Aorta (tissue), 5 donors: ENCODE measurements at places on chromosomes 2 and 18. TPM values are rescaled to one million over a fixed set of nuclear protein-coding genes. Genes with fewer than 3 reads are reported as not detected.

- DNase-seq, result no peak
- H3K4me3 ChIP-seq, result no peak overlapping the region
- H3K36me3 ChIP-seq, result no peaks in the 10 kb centered on the region
- H3K27me3 ChIP-seq, result no peaks in the 10 kb centered on the region
Observed at GRCh38 chr2:112793449-112793978, 9.2 kb upstream of the IL1A start.

GRCh38 chr18:33838054-33838453, 260.0 kb downstream of the ASXL3 start:
- no peaks in the 10 kb centered on the region for H3K4me1 ChIP-seq
- no peak for DNase-seq
- no peaks in the 10 kb centered on the region for H3K36me3 ChIP-seq
- H3K27me3 ChIP-seq, result no peaks in the 10 kb centered on the region
- no peak overlapping the region for H3K27ac ChIP-seq
- no peak overlapping the region for H3K4me3 ChIP-seq

GRCh38 chr18:9631814-9632496, 17.6 kb upstream of the PPP4R1 start:
- H3K4me1 ChIP-seq, result peaks cover 5% of the 10 kb centered on the region
- no peaks in the 10 kb centered on the region for H3K36me3 ChIP-seq
- no peak overlapping the region for H3K27ac ChIP-seq
- DNase-seq, result no peak
- no peak overlapping the region for H3K4me3 ChIP-seq
- H3K27me3 ChIP-seq, result no peaks in the 10 kb centered on the region

DNA sequence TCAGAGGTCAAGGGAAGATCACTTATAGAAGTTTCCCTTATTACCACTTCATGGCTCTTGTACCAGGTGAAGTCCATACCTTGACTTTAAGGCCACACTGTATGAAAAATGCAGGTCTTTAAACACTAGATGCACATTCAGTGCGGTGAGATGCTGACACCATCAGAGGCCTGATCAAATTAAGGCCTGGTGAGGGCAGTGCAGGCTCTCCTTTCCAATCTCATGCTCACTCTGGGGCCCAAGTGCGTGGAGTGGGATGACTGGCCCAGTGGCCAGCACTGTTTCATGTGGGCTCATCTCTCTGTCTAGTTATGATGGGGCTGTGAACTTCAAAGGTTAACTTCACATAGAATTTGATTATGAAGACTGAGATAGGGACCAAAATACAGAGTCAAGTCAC, 281.1 kb downstream of the SLC4A3 start:
- no peak overlapping the region for H3K27ac ChIP-seq
- H3K4me1 ChIP-seq, result no peaks in the 10 kb centered on the region
- H3K27me3 ChIP-seq, result no peaks in the 10 kb centered on the region
- no peaks in the 10 kb centered on the region for H3K36me3 ChIP-seq

- no peak overlapping the region for H3K27ac ChIP-seq
- H3K4me3 ChIP-seq, result no peak overlapping the region
- H3K27me3 ChIP-seq, result no peaks in the 10 kb centered on the region
Observed at GRCh38 chr2:230942920-230943896, 18.2 kb upstream of the GPR55 start.

GRCh38 chr2:157538064-157538463, 90.6 kb downstream of the ACVR1C start:
- no peaks in the 10 kb centered on the region for H3K36me3 ChIP-seq
- H3K4me3 ChIP-seq, result no peak overlapping the region
- H3K4me1 ChIP-seq, result no peaks in the 10 kb centered on the region
- H3K27ac ChIP-seq, result no peak overlapping the region
- DNase-seq, result no peak
- no peaks in the 10 kb centered on the region for H3K27me3 ChIP-seq

- no peaks in the 10 kb centered on the region for H3K4me1 ChIP-seq
- DNase-seq, result no peak
- no peak overlapping the region for H3K27ac ChIP-seq
Observed at GRCh38 chr2:235227590-235227989, 266.3 kb upstream of the AGAP1 start.

DNA sequence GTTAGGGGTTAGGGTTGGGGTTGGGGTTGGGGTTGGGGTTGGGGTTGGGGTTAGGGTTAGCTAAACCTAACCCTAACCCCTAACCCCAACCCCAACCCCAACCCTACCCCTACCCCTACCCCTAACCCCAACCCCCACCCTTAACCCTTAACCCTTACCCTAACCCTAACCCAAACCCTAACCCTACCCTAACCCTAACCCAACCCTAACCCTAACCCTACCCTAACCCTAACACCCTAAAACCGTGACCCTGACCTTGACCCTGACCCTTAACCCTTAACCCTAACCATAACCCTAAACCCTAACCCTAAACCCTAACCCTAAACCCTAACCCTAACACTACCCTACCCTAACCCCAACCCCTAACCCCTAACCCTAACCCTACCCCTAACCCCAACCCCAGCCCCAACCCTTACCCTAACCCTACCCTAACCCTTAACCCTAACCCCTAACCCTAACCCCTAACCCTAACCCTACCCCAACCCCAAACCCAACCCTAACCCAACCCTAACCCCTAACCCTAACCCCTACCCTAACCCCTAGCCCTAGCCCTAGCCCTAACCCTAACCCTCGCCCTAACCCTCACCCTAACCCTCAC, 24.1 kb upstream of the RABL2A start:
- H3K27ac ChIP-seq, result no peak overlapping the region
- H3K4me3 ChIP-seq, result no peak overlapping the region
- no peak for DNase-seq
- H3K27me3 ChIP-seq, result no peaks in the 10 kb centered on the region
- no peaks in the 10 kb centered on the region for H3K4me1 ChIP-seq

The TUBA3D gene
- total RNA-seq, result not detected

The DLGAP1 gene
- 6.2 TPM for total RNA-seq

DNA sequence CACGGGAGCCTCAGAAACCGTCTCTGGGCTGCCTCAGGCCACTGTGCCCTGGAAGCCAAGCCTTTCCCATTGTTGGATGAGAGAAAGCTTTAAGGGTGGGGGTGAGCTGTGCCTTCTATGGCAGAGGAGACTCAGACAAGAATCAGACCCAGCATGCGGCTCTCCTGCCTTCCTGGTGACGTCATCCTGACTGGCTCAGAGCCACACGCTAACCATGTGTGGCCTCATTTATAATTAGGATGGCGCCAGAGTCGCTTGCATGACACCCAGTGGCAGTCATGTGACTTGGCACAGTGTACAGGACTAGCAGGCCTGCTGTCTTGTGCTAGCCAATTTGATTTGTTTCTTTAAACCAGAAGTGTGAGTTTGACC, 99.1 kb downstream of the SH3BP4 start:
- no peaks in the 10 kb centered on the region for H3K27me3 ChIP-seq
- H3K4me1 ChIP-seq, result no peaks in the 10 kb centered on the region
- H3K36me3 ChIP-seq, result no peaks in the 10 kb centered on the region
- no peak overlapping the region for H3K4me3 ChIP-seq
- H3K27ac ChIP-seq, result peak overlapping the region; percentile 54

DNA sequence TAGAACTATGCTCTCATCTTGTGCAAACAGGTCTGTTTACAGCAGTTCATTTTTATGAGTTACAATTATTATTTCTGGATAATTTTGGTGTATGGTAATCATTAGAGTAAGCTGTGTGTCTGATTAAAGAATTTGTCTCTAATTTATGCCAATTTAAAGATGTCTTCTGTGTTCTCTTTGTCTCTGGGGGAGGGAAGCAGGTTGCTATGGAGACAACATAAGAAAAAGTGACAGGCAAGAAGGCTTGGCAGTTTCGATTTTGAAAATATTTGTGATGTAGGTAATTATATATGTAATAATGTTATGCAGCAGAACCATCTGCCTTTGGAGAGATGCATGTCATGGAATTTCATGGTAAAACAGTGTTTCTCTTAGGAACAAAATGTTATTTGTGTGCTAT, 78.2 kb downstream of the SH3RF3 start:
- no peak overlapping the region for H3K4me3 ChIP-seq
- DNase-seq, result no peak
- no peaks in the 10 kb centered on the region for H3K36me3 ChIP-seq
- peaks cover 10% of the 10 kb centered on the region for H3K4me1 ChIP-seq
- no peak overlapping the region for H3K27ac ChIP-seq

DNA sequence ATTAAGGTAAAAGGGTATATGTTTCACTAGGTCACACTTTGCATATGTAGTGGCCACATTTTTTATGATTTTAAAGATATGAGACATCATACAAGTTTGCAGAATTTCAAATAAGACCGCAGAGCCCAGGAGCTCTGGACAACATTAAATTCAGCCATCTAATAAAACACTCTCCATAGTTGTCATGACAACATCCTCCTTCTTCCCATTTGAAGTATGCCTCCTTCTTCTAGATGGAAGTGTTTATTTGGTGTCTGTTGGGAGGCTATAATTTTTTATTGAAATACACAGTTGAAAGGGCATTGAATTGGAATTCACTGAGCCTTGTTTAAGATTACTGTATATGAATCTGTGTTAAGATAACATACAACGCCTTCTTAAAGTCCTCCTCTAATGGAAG, 467.3 kb downstream of the CMPK2 start:
- no peak overlapping the region for H3K27ac ChIP-seq
- no peak for DNase-seq
- no peaks in the 10 kb centered on the region for H3K36me3 ChIP-seq
- no peak overlapping the region for H3K4me3 ChIP-seq
- H3K4me1 ChIP-seq, result no peaks in the 10 kb centered on the region
- no peaks in the 10 kb centered on the region for H3K27me3 ChIP-seq

DNA sequence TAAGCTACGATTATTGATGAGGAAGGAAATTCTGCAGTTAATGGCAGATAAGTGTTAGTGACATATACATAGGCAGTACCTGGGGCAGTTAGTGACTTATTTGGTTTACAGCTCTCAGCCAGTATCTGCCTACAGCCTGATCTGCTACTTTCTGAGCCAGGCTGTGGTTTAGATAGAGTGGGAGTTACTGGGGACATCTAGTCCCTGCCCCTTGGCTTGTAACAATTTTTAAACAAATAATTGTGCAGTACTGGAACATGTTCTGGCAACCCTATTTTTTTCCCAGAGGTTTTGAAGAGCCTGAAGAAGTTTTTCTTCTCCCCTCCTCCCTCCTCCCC, 2.3 kb downstream of the KIF5C start:
- no peak overlapping the region for H3K4me3 ChIP-seq
- DNase-seq, result no peak
- H3K27me3 ChIP-seq, result no peaks in the 10 kb centered on the region
- no peaks in the 10 kb centered on the region for H3K4me1 ChIP-seq

GRCh38 chr2:192657362-192657761, 462.6 kb upstream of the TMEFF2 start:
- H3K4me1 ChIP-seq, result no peaks in the 10 kb centered on the region
- no peak for DNase-seq
- H3K27me3 ChIP-seq, result no peaks in the 10 kb centered on the region
- no peak overlapping the region for H3K27ac ChIP-seq
- H3K4me3 ChIP-seq, result no peak overlapping the region

The CRYGC gene
- not detected for total RNA-seq

DNA sequence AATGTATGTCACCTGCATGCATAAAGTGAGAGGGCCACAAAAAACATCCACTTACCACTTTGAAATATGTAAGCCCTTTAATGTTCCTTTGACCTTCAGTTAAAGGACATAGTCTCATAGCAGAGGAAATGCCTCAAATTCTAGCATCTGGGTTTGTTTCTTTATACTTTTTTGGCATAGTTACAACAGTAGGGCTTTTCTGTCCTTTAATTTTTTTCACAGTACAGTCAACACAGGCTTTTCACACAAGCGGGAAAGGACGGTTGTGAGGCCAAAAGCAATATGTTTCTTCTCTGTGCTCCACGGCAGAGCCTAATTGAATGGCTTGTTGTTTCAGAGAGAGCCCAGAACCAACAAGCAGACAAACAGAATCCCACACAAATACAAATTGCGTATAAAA, 57.6 kb downstream of the CRIM1 start:
- H3K27me3 ChIP-seq, result no peaks in the 10 kb centered on the region
- DNase-seq, result no peak
- no peak overlapping the region for H3K27ac ChIP-seq
- H3K36me3 ChIP-seq, result peaks cover 3% of the 10 kb centered on the region

DNA sequence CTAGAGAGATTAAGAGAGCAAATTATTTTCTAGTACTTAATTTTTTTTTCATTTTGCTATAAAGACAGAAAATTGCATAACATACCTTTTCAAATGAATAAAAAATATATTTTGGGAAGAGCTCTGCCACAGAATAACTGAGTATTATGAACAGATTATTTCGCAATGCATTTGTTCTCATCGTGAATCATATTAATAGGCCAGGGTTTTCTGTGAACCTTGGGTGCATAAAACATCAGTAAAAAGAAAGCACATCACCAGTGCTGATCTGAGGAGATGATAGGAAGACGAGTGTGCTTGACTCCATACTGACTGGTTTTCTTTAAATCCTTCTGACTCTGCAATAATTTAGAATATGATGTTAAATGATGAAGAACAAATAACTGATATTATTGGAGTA, 409.1 kb downstream of the CPS1 start:
- no peaks in the 10 kb centered on the region for H3K36me3 ChIP-seq
- no peak overlapping the region for H3K27ac ChIP-seq
- no peak overlapping the region for H3K4me3 ChIP-seq

DNA sequence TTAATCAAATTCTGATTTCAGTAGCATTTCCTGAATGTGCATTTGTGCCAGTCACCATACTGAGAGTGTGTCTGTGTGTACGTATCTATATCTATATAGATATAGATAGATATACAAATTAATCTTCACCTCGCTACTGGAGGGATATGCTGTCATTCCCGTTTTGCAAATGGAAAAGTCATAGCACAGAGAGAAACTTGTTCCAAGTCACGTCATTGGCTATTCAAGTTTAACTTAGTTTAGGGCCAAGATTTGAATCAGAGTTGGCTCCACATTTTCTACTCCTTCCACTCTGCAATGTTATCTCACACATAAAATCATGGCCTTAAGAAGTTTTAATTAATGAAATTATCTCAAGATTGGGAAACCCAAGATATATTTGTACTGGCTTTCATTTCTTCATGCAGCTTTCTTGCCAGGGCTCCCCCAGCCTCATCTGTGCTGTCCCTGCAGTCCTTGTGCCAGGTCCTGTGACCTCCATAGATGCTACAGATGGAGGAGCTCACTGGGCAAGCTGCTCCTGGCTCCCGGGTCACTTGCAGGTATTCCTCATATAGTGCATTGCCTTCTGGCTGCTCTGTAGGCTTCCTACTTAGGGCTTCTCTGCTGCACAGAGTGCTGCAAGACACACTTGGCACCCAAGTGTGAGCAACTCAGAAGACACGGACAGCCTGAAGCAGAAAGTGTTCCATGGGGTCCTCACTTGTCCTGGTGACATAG, 245.8 kb downstream of the KCNS3 start:
- DNase-seq, result no peak
- H3K4me1 ChIP-seq, result peaks cover 3% of the 10 kb centered on the region
- H3K36me3 ChIP-seq, result no peaks in the 10 kb centered on the region
- no peak overlapping the region for H3K4me3 ChIP-seq

GRCh38 chr2:60676706-60677330, 79.2 kb upstream of the PAPOLG start:
- H3K27ac ChIP-seq, result no peak overlapping the region
- H3K4me3 ChIP-seq, result no peak overlapping the region
- no peaks in the 10 kb centered on the region for H3K27me3 ChIP-seq

DNA sequence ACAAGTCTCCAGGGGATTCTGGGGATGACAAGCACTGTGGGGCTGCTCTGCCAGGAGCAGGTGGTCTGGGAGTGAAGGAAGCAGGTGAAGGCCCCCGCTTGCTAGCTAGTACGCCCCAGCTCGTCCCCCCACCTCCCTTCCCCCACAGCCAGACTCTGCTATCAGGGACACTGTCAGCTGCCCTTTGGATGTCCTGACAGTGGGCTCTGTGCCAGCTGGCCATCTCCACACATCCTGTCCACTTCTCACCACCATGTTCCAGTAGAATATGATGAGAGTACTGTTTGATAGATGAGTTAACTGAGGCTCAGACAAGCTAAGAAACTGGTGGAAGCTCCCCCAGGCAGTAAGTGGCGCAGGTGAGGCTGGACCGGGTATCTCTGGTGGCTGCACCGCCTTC, 276.2 kb downstream of the CELF4 start:
- H3K27me3 ChIP-seq, result no peaks in the 10 kb centered on the region
- no peaks in the 10 kb centered on the region for H3K4me1 ChIP-seq
- H3K27ac ChIP-seq, result no peak overlapping the region

The SLC38A11 gene
- 1.4 TPM for total RNA-seq
